Putamen (tissue), 1 donor: ENCODE measurements at places on chromosomes 16 and 17.

GRCh38 chr16:51577621-51578303 is 426.7 kb upstream of the SALL1 start:
- no peak for DNase-seq

DNA sequence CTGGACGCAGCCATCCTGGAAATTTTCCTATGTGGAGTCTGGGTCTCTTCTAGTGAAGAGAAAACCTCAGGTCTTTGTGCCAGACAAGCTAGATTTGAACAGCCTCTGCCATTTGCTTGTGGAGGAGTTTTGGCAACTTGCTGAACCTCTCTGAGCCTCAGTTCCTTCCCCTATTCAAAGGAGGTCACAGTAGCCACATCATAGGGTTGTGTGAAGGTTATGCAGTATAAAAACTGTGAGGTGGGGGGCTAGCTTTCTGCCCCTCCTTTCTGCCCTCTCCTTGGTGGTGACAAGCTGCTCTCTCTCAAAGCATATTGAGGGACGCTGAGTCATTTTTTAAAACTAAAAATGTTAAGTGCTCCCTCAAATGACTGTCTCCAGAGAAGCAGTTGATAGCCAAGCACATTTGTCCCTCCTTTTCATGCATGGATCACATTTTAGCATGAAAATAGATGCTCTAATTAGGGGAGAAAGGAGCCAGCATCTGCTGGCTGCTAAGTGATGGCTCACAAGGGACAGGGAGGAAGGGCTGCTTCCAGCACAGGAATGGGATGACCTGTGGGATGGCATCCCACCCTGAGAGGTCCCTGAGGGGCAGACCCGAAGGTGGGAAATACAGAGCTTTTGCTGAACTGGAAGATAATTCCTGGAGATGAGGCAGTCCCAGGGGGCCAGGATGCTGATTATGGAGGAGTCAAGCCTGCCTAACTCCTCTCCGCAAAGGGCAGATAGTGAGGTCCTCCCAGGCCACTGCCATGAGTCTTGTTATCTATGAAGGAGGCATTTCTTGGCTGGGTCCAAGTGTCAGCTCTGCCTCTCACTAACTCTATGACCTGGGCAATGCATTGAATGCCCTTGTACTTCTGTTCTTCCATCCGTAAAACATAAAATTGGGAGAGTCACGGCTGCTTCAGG is 218.8 kb downstream of the RAB11FIP4 start:
- no peak for DNase-seq

GRCh38 chr16:30956601-30957455 is 726 bp upstream of the SETD1A start:
- DNase-seq, result peak; percentile 73

- no peak for DNase-seq
Observed at GRCh38 chr16:48432136-48432535, 46.9 kb upstream of the SIAH1 start.

GRCh38 chr16:81937305-81938038 is 73.8 kb downstream of the SDR42E1 start:
- no peak for DNase-seq

DNA sequence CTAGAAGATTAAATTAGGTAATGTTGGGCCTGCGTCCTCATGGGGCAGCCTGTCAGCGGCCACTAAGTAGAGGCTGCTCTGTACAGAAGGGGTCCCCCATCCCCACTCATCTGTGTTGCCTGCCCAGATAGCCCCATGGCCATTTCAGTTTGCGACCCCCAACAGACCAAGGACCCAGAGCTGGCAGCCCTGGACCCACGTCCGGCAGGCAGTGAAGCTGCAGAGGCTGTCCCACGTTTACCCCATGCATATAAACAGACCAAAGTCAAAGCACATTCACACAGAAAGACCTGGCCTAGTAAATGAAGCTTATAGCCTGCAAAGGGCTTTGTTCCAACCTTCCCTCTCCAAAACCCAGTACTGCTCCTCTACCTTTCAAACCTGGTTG is 4.6 kb downstream of the PDF start:
- no peak for DNase-seq

- DNase-seq, result no peak
Observed at GRCh38 chr16:56312028-56312300, 113.4 kb downstream of the AMFR start.
